ENCODE measurements at places on chromosomes 12 and 14.

DNA sequence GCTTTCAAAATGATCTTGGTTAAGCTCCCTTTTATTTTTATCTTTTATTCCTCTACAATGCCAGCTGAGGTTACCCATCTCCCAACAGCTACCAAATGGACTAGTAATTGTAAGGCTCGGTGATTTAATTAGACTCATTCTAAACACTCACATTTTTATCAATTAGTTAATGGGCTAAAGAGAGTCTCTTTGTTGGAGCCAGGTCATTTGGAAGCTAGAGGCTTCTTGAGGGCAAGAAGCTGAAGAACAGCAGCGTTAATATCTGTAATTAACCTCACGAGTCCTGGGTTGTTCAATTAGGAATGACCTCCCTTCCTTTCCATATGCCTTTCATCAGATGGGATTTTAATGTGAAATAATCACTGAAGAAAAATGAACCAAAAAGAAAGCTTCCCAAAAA lies 56.9 kb downstream of the OTX2 start:
- DNase-seq: no peak

- no peak for DNase-seq
Measured at GRCh38 chr14:103020271-103021170, 36.8 kb downstream of the CDC42BPB start.

- no peak for DNase-seq
Measured at GRCh38 chr12:53624458-53624857, 1.7 kb downstream of the ATF7 start.

GRCh38 chr12:68280240-68280639 lies 26.8 kb upstream of the IL22 start:
- DNase-seq: no peak

- DNase-seq: no peak
Measured at GRCh38 chr12:69666798-69667197, 32.3 kb downstream of the BEST3 start.

GRCh38 chr12:121483949-121484348 lies 84.0 kb downstream of the RNF34 start:
- DNase-seq: no peak

DNA sequence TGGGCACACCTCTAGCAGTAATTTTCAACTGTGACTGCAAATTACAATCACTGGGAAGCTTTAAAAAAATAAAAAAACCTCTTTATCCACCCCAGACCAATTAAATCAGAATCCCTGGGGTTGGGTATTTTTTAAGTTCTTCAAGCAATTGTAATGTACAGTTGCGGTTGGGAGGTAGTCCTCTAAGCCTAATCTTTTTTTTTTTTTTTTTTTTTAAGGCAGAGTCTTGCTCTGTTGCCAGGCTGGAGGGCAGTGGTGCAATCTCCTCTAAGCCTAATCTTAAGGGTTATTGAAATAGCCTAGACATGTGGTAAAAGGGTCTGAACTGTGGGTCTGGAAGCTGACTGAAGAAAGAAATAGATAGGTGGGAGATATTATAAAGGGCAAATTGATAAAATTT lies 230.5 kb downstream of the AKAP6 start:
- no peak for DNase-seq
